ENCODE measurements at places on chromosomes 11 and 22.

- no peak for DNase-seq
These were observed 1.6 kb upstream of the DDX10 start for GRCh38 chr11:108663154-108663877.

DNA sequence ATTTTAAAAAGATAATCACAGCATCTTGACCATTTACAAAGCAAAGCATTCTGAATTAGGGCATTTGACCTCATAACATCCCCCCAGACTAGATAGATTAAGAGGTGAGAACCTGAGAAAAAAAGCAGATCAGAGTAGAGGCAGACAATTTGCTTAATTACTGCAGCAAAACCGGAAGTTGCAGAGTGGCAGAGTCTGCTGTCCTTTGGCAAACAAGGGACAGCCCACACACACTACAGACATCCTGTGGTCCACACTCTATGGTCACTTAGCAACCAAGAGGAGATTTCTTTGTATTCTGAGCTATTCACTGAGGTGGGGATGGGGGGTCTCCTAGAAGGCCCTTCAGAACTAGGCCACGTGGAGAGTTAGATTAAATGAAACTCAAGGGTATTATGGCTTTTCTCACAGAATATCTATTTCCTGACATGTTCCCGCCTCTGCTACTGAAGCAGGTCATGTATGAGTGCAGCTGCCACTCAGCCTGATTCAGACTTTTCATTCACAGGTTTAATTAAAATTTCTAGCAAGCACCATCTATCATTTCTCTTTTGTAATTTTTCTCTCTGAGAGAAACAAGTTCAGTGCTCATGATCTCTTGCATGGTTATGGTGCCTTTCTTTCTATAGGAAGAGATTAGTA lies 48.5 kb downstream of the SVIP start:
- DNase-seq = no peak

GRCh38 chr11:70128435-70128906 lies 50.4 kb downstream of the ANO1 start:
- peak; percentile 47 for DNase-seq

- no peak for DNase-seq
These were observed 259.7 kb upstream of the PLET1 start for GRCh38 chr11:112520354-112520753.

GRCh38 chr11:22459048-22459447 lies 120.9 kb downstream of the SLC17A6 start:
- no peak for DNase-seq
